Small intestine (tissue), 16 donors: ENCODE measurements at places on chromosomes 16 and 17.

DNA sequence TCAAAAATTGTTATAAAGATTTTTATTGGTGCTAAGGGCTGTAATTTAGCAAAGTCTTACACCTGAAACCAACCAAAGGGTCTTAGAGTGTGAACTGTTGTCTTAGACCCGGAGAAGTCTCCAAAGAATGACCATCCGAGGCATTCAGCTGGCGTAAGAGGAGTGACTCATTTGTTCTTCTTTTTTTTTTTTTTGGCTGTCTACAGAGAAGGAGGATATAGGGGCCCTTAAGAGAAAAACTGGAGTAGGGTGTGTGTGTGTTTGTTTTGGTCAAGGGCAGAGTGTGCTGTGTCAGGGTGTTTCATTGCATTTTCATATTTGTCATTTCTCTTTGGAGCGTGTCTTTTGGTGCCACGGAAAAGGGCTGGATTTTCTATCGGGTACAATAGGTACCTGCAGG, 508.0 kb downstream of the WWOX start:
- DNase-seq = no peak

- no peak for DNase-seq
These were observed 2.4 kb upstream of the MTSS2 start for GRCh38 chr16:70688246-70688742.

GRCh38 chr17:50363217-50364060, 9.5 kb downstream of the MRPL27 start:
- DNase-seq = no peak

DNA sequence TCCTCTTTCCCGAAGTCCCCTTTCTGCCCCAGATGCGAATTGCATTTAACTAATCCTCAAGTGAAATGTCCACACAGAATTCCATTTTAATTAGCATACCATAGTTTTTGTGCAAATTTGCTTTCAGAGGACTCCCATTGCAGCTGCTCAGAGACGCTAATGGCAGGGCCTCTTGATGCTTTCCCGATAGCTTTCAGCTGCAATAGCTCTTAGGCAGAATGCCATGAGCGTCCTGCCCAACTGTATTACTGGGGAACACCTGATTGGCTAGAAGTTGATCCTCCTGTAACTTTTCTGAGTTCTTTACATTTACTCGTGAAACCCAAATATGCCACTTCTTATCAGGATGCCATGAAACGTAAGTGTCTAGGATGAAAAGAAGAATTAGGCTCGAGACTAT, 203.0 kb downstream of the UTP18 start:
- DNase-seq = no peak

DNA sequence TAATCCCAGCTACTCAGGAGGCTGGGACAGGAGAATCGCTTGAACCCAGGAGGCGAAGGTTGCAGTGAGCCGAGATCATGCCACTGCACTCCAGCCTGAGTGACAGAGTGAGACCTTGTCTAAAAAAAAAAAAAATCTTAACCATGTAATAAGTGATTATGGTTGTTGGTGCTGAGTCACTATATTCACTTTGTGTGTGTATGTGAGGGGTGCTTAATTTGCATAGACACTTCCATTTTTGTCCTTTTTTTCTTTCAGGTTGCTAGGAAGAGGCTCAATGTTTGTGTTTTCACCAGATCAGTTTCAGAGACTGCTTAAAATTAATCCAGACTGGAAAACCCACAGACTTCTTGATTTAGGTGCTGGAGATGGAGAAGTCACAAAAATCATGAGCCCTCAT, 18.2 kb downstream of the METTL9 start:
- no peak for DNase-seq

DNA sequence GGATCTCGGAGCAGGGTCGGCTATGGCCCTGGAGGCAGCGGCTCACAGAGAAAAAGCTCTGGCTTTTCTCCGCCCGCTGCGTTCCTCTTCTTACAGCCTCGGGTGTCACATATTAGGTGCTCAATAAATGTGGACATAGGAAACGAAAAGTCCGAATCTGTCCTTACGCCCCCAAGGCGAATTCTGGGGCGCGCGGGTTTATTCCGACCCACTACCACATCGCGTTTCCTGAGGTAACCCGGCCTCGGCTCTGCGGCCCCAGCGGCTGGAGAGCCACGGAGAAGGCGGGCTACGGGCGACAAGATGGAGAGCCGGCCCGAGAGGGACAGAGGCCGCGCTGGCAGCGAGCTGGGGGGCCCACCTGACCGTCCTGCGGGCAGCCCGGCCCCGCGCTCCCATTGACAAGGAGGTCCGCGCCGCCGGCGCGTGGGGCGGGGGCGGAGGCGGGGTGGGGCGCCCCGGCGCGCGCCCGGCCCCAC, 573 bp upstream of the GNAO1 start:
- DNase-seq = peak; percentile 62

- DNase-seq = no peak
These were observed 155.6 kb upstream of the CNTNAP4 start for GRCh38 chr16:76121636-76122035.

- no peak for DNase-seq
These were observed 34.0 kb downstream of the TIMM22 start for GRCh38 chr17:1030684-1031532.

DNA sequence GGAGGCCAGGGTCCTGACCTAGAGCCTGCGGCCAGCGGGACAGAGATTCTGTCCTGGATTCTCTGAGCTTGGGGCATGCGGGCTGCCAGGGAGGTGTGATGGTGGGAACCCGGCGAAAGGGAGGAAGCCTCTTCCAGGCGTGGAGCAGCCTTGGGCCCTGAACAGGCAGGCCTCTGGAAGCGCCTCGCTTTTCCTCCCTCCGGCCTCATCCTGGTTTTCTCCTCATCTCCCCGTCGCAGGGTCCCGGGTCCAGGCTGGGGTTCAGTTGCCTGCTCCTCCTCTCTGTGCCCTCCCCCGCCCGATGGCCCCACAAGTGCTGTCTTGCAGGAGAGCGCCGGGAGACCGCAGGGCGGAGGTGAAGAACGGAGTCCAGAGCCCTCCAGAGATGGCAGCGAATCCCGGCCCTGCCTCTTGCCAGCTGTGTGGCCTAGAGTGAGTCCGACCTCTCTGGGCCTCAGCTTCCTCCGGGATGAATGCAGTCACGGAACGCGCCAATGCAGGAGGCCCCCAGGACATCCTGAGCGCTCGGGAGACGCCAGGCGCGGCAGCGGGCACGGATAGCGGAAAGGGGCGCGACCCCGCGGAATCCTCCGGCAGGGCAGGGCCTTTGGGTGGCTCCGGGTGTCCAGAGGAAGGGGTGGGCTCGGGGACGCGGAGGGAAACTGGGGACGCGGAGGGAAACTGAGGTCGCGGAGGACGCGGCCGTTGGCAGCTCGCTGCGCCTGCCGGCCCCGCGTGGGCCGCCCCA, 553 bp upstream of the RAB11FIP4 start:
- DNase-seq = no peak

- DNase-seq = no peak
These were observed 608.6 kb upstream of the GOT2 start for GRCh38 chr16:59342669-59343068.

DNA sequence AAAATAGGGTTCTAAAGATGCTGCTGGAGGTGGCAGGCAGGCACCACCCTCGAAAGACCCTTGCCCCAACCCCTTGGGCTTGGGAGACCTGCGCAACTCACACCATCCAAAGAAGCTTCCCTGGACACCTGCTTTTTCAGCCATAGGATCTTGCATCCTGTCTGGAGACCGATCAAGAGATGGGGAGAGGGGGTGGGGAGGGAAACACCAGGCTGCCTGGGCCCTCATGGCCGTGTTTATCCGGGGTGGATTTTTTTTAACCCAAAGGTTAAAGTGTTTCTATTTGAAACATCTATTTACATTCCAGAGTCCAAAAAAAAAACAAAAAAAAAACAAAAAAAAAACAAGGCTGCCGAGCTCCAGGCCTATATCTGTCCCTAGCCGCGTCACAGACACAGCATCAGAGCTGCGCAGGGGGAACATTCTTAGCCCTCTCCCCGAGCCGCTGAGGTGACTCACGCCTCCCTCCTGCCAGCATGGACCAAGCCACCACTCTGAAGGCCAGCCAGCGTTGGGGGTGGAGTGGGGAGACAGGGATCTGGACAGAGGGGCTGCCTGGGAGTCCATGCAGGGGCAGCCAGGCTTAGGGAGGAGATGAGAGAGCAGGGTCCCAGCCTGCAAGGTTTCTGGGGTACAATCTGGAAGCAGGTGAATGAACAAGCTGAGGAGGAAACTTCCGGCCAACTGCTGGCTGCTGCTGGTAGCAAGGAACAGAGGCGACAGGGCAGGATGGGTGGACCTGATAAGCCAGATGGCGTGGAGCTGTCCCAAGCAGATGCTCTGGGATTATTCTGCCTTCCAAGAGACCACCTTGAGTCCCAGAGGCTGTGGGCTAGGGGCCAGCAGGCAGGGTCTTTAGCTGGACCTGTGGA, 14.8 kb downstream of the HDAC5 start:
- DNase-seq = peak; percentile 62

GRCh38 chr17:81513753-81514488, 1.3 kb upstream of the ACTG1 start:
- DNase-seq = peak; percentile 86

- DNase-seq = no peak
These were observed 6.1 kb downstream of the HIRIP3 start for GRCh38 chr16:29989111-29989858.

GRCh38 chr16:67177743-67178699, 5.7 kb downstream of the MATCAP1 start:
- peak; percentile 92 for DNase-seq

- DNase-seq = no peak
These were observed 26.4 kb downstream of the NMT1 start for GRCh38 chr17:45087504-45087975.

DNA sequence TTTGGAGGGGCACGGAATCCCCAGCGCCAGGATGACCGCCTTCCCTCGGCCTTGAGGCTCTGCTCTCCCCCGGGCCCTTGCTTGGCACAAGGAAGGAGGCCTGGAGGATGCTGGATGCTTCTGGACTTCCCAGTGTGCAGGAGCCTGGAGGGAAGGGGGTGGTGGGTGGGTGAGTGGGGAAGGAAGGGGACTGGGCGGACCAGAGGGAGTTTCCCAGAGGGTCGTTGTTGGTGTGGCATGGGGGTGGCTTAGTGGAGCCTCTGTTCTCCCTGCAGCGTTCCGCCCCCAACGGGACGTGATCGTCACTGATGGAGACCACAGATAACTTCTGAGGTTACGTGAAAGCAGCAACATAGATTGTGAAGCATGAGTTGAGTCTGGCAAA, 140.0 kb downstream of the IRF8 start:
- DNase-seq = no peak

GRCh38 chr17:12136646-12137045, 116.0 kb downstream of the MAP2K4 start:
- no peak for DNase-seq

GRCh38 chr17:9356488-9356911, 219.1 kb downstream of the STX8 start:
- DNase-seq = no peak

- peak; percentile 49 for DNase-seq
These were observed 6.3 kb downstream of the VWA3A start for GRCh38 chr16:22098405-22099255.

DNA sequence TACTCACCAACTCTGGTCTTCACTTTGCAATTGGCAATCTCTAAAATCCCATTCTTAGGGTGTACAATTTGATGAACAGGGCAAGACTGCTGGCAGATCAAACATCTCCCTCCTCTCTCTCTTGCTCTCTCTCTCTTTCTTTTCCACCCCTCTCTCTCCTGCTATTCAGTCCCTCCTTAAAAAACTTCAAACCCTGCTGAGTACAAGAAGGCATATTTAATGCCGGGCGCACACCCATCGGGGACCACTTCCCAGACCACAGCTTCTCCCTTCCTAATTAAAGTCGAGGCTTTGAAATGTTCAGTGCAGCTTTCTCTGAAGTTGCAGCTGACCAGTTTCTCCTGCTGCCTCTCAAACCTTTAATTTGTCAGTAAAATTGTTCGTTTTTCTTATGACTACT, 185.4 kb upstream of the CDH11 start:
- DNase-seq = no peak

DNA sequence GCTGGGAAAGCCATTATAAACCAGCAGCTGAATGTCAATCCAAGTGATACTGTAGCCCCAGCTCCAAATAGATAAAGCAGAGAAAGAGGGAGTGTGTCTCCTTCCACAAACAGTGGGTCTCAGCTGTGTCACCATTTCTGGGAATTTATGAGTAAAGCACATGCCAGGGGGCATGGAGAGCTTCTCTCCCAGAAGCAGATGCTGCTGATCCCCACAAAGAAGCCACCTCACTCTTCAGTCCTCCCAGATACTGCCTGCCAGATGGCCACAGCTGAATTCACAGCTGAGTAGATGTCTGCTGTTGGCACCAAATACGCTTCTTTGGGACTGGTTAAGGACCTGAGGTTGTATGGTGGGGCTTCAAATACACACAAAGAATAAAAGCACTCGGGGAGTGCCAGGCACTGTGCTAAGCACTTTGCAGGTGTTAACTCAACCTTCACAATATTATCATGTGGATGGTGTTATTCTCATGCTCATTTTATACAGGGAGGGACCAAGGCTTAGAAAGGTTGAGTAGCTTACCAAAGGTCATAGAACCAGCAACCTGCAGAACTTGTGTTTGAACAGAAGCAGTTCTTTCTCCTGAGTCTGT, 298.3 kb downstream of the CDH11 start:
- DNase-seq = no peak

- peak; percentile 42 for DNase-seq
These were observed 6.2 kb downstream of the PHOSPHO1 start for GRCh38 chr17:49224198-49224996.

- DNase-seq = no peak
These were observed 504 bp downstream of the ERBB2 start for GRCh38 chr17:39700148-39700987.

DNA sequence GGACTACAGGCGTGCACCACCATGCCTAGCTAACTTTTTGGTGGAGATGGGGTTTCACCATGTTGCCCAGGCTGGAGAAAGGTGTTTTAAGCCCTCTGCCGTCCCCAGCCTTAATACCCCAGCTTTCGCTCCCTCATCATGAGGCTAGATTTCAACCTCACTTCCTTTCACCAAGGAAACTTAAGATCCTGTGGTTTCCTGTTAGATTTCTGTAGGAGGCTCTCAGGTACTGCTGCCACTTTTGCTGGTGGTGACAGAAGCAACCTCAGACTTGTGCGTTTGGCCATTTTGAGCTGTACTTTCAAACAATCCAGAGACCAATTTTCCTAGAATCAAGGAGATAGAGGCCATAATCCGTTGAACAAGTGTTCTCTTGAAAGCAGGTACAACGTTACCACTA, 36.2 kb downstream of the MPHOSPH6 start:
- no peak for DNase-seq

GRCh38 chr17:17700251-17700969, 19.2 kb downstream of the RAI1 start:
- DNase-seq = peak; percentile 74

GRCh38 chr16:56332464-56333079, 92.8 kb downstream of the AMFR start:
- DNase-seq = peak; percentile 49

DNA sequence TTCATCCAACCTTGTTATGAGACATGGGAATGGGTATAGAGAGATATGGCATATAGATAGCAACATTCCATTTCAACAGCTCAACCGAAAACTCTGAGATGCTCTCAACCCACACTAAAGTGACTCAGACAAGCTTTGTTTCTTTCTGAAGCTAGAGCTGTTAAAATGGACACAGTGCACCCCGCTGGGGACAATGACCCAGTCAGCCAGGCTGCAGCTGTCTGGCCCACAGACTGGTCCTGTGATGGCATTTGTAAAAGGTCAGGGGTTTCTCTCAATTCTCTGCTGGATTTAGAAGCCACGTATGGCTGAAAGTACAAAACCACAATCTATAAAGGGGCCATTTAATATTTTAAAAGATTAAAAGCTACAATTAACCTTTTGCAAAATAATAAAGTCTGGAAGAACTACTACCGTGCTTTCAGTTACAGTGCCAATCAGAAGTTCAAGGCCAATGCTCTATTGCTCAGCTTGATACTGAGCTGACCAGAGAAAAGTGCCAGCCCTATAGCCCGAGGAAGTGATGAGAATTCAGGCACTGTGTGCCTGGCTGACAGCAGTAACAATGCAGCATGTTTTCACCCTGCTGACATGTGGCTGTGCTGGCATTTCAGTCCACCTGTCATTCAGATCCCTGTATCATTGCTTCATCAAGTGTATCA, 60.2 kb downstream of the TEX2 start:
- no peak for DNase-seq
